ENCODE measurements at places on chromosomes 4 and X. TPM values are rescaled to one million over a fixed set of nuclear protein-coding genes. Genes with fewer than 3 reads are reported as not detected.

DNA sequence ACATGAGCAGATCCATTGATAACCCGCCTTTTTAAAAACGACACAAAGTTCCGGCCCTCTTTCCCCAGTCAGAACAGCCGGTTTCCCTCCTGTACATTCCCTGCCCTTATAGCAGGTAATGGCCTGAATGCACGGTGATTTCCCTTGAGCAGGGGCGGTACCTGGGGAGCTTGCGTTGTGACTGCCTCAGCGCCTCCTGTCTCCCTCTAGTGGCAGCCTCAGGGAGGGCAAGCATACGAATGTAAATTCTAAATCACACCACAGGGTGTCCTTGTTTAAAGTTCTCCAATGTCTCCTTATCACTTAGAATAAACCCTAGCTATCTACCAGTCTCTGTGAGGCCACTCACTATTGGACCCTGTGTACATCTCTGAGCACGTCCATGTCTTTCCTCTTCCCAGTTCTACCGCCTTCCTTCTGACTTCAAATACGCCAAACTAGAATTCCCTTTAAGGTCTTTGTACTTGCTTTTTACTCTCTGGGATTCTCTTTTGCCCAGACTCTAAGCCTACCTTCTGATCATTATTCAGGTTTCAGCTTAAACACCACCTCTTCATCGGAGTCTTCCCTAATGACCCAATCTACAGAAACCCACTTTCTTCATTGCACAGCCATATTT, 18.4 kb upstream of the LDB2 start:
- no peak for DNase-seq

GRCh38 chr4:153224474-153224873, 20.2 kb downstream of the TRIM2 start:
- no peak for DNase-seq

DNA sequence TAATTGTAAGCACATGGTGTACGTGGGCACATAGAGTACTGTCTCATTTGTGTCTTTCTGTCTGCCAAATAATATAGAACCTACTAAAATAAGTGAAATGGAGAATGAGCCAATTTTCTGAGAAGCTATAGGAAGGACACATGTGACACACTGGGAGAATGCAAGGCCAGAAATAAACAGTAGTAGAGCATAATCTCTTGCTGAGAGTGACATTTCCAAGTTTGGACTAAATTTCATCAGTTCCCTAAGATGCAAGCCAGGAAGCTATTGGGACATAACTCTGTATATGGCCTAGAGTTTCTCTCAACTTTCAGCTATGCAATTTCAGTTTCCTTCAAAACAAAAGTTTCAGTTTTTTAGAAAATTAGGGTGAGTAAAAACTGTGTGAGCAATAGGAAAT, 638.7 kb downstream of the PCDH18 start:
- no peak for DNase-seq

RPS3A gene
- polyA plus RNA-seq, result 4,907 TPM

Measured in left renal cortex interstitium (tissue), 4 donors.